Umbilical cord (tissue), 2 donors: ENCODE measurements at places on chromosomes 3 and 15. TPM values are rescaled to one million over a fixed set of nuclear protein-coding genes. Genes with fewer than 3 reads are reported as not detected.
A peak's percentile ranks its signal among the peaks of the same experiment; 100 is the strongest.

CAMKV gene
- 0.72 TPM for total RNA-seq

PLSCR2 gene
- total RNA-seq, result not detected

RBP2 gene
- total RNA-seq, result not detected

TTLL13 gene
- total RNA-seq, result not detected

ADCY5 gene
- 48.2 TPM for total RNA-seq

MEIS2 gene
- 43.3 TPM for total RNA-seq

TBC1D23 gene
- total RNA-seq, result 67.4 TPM

SPESP1 gene
- total RNA-seq, result 0.72 TPM

IMPG2 gene
- 2.6 TPM for total RNA-seq

FANCD2 gene
- 2.6 TPM for total RNA-seq

GRCh38 chr15:51314391-51315337, 23.7 kb downstream of the CYP19A1 start:
- DNase-seq, result no peak

GRCh38 chr3:78035131-78035641, 995.3 kb downstream of the ROBO2 start:
- no peak for DNase-seq

GRCh38 chr3:53485675-53486403, 8.6 kb upstream of the CACNA1D start:
- DNase-seq, result no peak

DNA sequence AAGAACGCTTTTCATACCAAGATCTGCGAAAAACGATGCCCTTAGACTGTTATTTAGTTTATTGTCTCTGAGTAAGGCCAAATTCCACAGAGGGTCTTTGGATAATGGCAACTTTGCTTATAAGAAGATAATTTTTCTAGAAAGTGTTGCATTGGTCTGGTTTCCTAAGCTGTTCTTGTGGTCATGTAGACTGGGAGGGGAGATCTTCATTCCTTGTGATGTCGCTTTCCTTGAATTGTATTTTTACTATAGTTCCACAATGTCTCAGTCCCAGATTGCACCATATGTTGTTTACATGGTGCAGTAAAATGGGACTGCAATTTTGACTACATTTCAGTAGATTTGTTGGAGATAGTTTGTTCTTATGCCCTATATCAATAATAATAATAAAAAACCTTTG, 28.8 kb upstream of the ST3GAL6 start:
- DNase-seq, result no peak

- DNase-seq, result no peak
These were observed 32.7 kb downstream of the RTP1 start for GRCh38 chr3:187230011-187230410.

- no peak for DNase-seq
These were observed 26.1 kb downstream of the MORC1 start for GRCh38 chr3:109091846-109092245.

DNA sequence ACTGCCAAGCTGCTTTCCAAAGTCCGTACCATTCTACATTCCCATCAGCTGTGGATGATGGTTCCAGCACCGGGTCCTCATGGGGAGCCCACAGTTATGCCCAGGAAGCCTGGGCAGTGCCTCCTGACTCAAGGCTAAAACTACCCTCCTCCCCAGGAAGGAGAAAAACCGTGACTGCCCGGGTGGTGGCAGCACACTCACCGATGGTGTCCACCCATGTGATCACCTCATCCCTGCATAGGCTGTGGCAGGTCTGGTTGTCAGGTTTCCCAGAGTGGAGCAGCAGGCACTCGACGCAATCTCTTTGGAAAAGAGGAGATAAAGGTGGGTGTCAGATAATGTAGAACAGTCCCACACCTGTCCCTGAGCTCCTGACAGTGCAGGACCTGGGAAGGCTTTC, 38.6 kb downstream of the UMPS start:
- DNase-seq, result no peak

DNA sequence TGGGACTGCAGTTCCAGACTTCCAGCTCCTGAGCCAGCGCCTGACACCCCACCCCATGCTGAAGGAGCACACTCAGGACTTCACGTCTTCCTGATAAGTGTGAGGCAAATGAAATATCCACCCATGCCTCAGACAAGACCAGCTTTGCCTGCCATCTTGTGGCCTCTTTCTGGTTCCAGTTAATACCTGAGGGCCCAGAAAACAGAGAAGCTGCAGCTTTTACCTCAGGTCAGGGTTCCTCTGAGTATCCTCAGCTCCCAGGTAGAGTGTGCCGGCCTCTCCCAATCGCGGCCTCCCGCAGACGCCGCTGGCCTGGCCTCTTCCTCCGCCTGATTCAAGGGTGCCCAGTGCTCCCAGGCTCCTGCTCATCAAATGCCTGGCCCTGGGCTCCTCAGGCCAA, 5.1 kb upstream of the KLHL6 start:
- no peak for DNase-seq

DNA sequence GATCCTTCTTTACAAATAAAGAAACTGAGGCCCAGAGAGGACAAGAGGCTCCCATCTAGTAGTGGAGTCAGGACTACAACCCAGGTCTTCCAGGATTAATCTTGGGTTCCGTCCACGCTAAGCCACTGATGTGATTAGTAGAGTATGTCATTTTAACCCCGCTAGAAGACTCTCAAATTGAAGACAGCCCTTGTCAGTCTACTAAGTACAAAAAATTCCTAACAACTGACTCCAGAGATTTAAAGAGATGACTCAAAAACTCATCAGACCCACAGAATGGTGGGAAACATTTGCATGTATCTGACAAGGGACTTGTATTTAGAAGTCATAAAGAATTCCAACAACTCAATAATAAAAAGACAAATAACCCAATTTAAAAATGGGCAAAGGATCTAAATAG, 145.3 kb downstream of the CNTN3 start:
- no peak for DNase-seq

DNA sequence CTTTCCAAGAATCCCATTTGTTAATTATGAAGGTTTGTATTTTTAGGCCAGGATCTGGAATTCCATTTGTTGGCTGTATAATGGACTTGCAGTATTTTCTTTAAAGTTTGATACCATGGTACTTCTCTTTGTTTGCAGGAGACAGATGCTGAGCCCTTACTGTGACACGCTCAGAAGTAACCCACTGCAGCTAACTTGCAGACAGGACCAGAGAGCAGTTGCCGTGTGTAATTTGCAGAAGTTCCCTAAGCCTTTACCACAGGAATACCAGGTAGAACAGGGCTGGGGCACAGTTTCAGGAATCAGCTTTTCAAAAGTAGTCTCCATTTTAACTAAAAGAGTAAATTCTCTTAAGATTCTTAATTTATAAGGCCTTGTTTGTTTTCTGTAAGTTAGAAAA, 59.1 kb downstream of the LMLN start:
- no peak for DNase-seq

- no peak for DNase-seq
These were observed 12.4 kb downstream of the TPRA1 start for GRCh38 chr3:127578168-127578567.

- no peak for DNase-seq
These were observed 601.3 kb upstream of the NECTIN3 start for GRCh38 chr3:110470310-110470709.

GRCh38 chr3:179304605-179305004, 18.2 kb upstream of the ZNF639 start:
- DNase-seq, result peak; percentile 8

DNA sequence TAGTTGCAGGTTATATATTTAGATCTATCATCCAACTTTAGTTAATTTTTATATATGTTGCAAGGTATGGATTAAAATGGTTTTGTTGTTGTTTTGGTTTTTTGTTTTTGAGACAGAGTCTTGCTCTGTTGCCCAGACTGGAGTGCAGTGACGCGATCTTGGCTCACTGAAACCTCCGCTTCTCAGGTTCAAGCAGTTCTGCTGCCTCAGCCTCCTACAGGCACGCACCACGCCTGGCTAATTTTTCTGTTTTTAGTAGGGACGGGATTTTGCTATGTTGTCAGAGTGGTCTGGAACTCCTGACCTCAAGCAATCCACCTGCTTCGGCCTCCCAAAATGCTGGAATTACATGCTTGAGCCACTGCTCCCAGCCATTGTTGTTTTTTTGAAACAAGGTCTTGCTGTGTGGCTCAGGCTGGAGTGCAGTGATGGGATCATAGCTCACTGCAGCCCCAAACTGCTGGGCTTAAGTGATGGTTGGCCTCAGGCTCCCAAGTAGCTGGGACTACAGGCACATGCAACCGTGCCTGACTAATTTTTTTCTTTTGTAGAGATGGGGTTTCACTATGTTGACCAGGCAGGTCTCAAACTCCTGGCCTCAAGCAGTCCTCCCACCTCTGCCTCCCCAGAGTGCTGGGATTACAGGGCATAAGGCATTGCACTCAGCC, 92.0 kb downstream of the ZNF609 start:
- no peak for DNase-seq
